ENCODE measurements at places on chromosomes 7 and 10.
A peak's percentile ranks its signal among the peaks of the same experiment; 100 is the strongest.

DNA sequence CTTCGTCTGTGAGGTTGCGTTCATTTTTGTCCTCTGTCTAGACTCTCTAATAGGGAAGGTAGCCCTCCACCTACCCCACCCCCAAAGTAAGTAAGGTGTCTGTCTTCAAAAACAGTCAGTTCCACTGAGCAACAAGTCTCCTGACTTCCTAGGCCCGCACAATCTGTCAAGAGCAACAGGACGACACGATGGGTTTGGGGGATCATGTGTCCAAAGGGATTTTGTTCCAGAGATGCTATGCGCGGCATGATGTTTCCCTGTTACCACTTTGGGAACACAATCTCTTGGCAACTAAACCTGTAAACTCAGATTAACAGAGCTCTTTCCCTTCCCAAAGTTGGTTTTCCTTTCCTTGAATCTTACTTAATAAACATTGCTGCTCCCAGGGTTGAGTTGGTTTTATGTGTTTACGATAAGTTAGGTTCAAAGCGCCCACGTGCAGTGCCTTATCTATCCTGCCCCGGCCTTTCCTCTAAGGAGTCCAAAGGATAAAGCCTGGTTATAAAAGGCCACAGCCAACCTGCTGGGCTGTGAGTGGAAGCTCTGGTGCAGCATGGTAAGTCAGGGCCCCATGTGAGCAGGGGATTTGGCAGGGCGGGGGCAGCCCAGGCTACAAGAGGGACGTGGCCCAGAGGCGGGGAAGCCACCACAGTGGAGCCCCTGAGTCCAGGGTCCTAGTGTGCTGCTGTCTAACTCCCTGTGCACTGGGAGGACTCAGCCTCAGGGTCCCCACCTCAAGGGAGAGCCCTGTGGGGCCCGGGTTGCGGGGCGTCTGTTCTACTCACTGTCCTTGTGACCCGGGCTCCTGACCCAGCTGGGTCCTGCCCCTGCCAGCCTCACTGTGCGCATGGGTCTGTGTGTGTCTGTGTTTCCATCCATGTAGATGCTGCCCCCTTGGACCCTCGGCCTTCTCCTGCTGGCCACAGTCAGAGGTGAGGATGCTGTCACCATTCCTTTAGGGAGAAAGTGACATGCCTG lies at the start of gene PNLIPRP2:
PNLIPRP2 (plus strand) TSS at position 531 of the 978 bp plus-strand sequence.
- peak; percentile 64 for DNase-seq

DNA sequence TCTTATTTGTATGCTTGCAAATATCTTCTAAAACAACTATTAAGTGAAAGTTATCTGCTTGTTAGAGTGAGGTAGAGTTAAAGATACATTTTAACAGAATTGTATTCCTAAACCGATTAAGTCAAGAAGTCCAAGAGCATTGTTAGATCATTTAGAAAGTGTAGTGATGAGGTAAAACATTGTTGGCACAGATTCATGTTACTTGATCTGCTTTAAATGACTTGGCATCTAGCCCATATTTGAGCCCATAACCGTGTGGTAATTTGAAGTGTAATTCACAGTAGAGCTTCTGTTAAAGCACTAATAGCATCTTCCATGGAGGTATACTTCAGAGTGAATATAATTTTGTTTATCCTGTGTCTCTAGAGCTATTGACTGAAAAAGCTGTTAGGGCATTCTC lies 62.1 kb downstream of the PTEN start:
- DNase-seq = no peak

DNA sequence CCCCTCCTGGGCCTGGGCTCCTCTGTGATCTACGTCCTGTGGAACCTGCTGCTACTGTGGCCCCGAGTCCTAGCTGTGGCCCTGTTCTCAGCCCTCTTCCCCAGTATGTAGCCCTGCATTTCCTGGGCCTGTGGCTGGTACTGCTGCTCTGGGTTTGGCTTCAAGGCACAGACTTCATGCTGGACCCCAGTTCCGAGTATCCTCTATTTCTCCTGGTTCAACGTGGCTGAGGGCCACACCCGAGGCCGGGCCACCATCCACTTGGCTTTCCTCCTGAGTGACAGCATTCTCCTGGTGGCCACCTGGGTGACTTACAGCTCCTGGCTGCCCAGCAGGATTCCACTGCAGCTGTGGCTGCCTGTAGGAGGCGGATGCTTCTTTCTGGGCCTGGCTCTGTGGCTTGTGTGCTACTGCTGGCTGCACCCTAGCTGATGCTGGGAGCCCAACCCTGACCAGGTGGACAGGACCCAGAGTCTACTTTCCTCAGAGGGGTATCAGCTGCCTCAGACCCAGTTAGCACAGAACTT lies 37.8 kb upstream of the MMD2 start:
- no peak for DNase-seq

DNA sequence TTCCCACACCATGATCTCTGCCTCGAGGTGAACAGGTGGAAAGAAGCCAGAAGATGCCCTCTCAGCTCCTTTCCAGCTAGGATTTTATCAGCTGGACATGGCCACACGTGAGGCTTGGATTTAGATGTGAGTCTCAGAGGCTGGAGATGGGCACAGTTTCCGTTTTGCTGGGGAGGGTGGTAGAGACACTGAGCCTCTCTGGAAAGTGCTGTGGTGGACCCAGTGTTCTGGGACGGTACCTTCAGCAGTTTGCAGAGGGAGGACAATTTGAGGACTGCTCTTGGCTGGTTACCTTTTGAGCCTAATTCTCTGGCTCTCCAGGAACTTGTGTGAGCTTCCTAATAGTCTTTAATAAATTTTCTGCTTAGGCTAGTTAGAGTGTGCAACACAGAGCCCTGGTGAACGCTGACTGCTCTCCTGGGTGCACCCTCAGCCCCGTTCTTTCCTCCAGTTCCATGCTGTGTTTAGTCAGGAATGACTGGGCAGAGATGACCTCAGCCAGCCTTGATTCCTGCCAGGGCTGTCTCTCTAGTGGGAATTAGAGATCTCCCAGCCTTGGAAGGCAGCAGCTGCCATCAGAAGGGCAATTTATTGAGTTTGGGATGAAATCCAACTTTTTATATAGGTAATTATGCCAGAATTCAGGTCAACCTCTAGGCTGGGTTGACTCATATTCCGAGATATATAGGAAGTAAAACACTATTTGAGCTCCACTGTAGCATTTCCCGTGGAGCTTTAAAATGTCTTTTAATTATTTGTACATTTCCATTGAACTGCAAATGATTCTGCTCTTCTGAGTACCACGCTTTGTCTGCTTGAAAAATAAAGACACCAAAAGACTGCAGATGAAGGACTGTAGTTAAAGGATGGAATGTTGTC lies 103.9 kb downstream of the GATA3 start:
- no peak for DNase-seq
